ENCODE measurements at places on chromosomes 2 and 18. TPM values are rescaled to one million over a fixed set of nuclear protein-coding genes. Genes with fewer than 3 reads are reported as not detected.
A peak's percentile ranks its signal among the peaks of the same experiment; 100 is the strongest.

DNA sequence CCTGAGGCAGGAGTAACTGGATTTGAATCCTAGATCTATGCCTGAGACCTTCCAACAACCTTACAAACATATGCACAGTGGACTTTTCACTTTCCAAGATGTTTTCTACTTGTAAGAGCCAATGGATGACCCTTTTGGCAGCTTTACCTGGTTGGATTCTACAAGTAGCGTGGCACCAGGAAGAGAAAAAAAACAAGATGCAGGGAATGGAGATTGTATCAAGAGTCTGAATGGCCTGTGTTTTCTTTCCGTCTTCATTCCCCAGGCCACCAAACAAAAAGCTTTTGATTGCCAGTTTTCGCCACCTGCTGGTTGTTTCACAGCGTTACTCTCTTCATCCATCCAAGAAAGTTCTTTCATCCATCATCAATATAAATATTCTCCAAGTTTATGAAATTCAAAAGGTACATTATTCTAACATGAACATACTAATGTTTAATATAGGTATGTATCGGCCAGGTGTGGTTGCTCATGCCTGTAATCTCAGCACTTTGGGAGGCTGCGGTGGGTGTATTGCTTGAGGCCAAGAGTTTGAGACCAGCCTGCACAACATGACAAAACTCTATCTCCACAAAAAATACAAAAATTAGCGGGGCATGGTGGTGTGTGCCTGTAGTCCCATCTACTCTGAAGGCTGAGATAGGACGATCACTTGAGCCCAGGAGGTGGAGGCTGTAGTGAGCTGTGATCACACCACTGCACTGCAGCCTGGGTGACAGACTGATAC, 3.5 kb upstream of the BCL2 start:
- DNase-seq, result peak; percentile 47

DNA sequence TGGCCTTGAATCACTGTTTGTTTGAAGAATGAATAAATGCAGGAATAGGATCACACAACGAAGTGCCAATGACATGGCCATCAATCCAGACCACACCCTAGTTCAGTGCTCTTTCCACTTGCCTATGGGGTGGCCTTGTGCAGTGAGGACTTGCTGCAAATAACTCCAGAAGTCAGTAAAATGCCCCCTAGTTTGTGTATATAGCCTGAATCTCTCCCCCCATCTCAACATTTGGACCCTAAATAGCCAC, 299 bp downstream of the FABP1 start:
- DNase-seq, result no peak

DNA sequence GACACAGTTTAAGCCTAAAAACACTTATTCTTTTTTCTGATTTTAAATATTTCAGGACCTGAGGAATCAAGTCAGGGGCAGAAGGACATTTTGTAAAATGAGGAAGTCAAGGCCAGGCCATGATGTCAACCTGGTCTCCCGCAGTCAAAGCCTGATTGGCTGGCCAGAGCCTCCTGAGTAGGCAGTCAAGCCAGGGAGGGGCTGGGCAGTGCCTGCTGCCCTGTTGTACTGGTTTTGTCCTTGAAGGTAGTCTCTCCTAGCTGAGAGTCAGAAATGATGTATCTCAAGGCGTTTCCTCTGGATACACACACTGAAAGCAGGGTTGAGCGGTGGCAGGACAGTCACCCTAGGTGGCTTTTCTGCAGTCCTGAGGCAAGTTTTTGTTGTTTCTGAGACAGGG, 19.8 kb downstream of the CCT7 start:
- DNase-seq, result no peak

DNA sequence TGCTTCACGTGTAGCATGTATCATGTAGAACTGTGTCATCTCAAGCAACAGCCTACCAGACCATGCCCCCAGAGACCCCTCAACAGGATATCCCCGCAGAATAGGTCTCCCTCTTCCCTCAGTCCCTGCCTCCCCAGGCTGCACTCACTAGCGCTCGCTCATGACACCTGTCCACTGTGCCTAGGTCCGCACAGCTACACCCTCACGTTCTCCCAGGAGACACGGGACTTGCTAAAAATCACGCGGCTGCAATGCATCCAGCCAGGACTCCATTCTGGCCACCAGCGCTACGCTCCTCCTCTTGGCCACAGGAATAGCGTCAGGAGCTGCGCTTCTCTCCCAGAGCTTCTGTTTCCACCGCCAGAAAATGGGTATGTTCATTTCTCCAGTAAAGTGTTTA, 2.5 kb downstream of the PXDN start:
- DNase-seq, result no peak

Gene SLC14A1
- total RNA-seq, result 5.5 TPM

Gene PLCD4
- total RNA-seq, result 0.98 TPM

Gene CDCA7
- total RNA-seq, result 0.49 TPM
